Pancreas (tissue), 10 donors: ENCODE measurements at places on chromosomes 11 and 22. TPM values are rescaled to one million over a fixed set of nuclear protein-coding genes. Genes with fewer than 3 reads are reported as not detected.

SYT9 gene
- total RNA-seq = 1.5 TPM

LGR4 gene
- total RNA-seq = 73.0 TPM

UPK2 gene
- total RNA-seq = not detected

SPDYC gene
- not detected for total RNA-seq

- DNase-seq = peak; percentile 92
- H3K27ac ChIP-seq = peak overlapping the region; percentile 88
- no peaks in the 10 kb centered on the region for H3K27me3 ChIP-seq
- H3K4me3 ChIP-seq = no peak overlapping the region
These were observed 18.2 kb downstream of the TEAD1 start for GRCh38 chr11:12692229-12693075.

GRCh38 chr11:108115500-108116140 lies 5.7 kb upstream of the ACAT1 start:
- peak; percentile 96 for DNase-seq
- peaks cover 9% of the 10 kb centered on the region for H3K4me1 ChIP-seq
- H3K27me3 ChIP-seq = no peaks in the 10 kb centered on the region
- H3K4me3 ChIP-seq = no peak overlapping the region
- peak overlapping the region; percentile 52 for H3K27ac ChIP-seq

DNA sequence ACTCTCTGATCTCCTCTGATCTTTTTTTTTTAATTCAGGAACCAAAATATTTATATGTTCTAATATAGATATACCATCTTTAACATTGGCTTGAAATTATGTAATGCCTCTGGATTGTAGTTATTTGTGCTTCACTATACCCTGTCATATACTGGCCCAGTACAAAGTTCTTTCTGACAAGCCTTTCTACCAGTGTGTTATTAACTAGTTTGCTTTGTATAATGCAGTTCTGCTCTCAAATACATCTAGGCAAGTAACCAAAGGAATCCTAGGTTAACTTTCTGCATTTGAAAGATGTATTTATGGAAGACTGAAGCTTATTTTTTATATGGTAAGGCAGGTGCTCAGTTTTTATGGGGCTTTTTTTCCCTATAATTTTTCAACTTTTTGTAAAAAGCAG lies 36.1 kb downstream of the ARHGEF12 start:
- no peak for DNase-seq
- H3K36me3 ChIP-seq = no peaks in the 10 kb centered on the region
- no peak overlapping the region for H3K27ac ChIP-seq
- H3K27me3 ChIP-seq = no peaks in the 10 kb centered on the region
- H3K4me1 ChIP-seq = no peaks in the 10 kb centered on the region

GRCh38 chr11:111179184-111179910 lies 66.2 kb upstream of the POU2AF2 start:
- no peak overlapping the region for H3K4me3 ChIP-seq
- H3K27me3 ChIP-seq = no peaks in the 10 kb centered on the region
- H3K4me1 ChIP-seq = no peaks in the 10 kb centered on the region

DNA sequence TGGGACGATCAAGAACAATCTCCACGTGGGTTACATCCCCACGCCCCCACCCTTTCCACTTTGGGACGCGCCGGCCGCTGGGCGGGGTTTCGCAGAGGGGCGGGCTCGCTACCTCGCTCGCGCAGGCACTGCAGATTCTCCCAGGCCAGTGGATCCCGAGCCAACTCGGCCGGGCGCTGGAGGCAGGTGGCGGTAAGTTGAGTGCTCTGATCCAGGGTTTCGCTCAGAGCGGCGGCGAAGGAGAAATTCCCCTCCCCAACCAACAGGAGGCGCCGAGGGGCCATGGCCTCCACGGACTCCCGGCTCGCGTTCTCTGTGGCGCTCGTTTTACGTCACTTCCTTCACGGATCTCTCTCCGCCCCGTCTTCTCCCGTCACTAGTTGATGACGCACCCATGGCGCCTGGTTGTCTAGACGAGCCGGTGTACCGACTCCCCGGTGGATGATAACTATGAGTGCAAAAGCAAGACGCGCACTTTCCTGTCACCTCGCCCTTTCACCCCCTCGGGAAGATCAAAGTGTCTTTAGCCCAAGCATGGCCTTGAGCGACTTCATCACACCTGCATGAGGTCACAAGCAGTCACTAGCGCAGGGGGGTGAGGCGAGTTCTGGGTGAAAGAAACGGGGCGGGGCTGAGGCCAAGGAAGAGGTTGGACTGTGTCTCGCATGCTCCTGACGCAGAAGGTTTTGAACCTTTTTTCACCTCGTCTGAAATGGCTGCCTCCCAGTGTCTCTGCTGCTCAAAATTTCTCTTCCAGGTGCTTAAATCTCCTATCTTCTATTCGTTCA lies at the start of the genes CFAP68 and FDXACB1:
TSS of gene CFAP68 (plus strand) at position 693 of the 788 bp plus-strand sequence. CDS start at position 713, 20 bp downstream.
TSS of gene FDXACB1 (minus strand) at position 317 of the 788 bp plus-strand sequence. CDS start at position 284, 33 bp downstream.
- DNase-seq = peak; percentile 98
- H3K4me1 ChIP-seq = no peaks in the 10 kb centered on the region
- H3K36me3 ChIP-seq = peaks cover 4% of the 10 kb centered on the region

DNA sequence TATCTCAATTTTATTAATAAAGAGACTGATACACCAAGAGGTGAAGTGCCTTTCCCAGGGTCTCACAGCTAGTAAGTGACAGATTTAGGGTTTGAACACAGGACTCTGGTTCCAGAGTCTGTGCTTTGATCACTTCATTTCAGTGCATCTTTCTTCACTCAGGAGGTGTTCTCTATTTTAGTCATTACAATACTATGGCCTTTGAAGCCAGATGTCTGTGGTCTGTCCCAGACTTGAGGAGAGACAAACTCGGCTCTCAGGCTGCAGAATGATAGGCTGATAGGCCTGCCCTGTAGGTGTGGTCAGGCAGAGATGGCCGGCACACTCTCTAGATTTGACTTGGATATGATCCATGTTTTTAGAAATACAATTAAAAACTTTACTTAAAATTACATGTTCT lies 478.5 kb upstream of the CCDC90B start:
- no peak overlapping the region for H3K27ac ChIP-seq
- no peaks in the 10 kb centered on the region for H3K36me3 ChIP-seq
- no peaks in the 10 kb centered on the region for H3K4me1 ChIP-seq
- no peak for DNase-seq

DNA sequence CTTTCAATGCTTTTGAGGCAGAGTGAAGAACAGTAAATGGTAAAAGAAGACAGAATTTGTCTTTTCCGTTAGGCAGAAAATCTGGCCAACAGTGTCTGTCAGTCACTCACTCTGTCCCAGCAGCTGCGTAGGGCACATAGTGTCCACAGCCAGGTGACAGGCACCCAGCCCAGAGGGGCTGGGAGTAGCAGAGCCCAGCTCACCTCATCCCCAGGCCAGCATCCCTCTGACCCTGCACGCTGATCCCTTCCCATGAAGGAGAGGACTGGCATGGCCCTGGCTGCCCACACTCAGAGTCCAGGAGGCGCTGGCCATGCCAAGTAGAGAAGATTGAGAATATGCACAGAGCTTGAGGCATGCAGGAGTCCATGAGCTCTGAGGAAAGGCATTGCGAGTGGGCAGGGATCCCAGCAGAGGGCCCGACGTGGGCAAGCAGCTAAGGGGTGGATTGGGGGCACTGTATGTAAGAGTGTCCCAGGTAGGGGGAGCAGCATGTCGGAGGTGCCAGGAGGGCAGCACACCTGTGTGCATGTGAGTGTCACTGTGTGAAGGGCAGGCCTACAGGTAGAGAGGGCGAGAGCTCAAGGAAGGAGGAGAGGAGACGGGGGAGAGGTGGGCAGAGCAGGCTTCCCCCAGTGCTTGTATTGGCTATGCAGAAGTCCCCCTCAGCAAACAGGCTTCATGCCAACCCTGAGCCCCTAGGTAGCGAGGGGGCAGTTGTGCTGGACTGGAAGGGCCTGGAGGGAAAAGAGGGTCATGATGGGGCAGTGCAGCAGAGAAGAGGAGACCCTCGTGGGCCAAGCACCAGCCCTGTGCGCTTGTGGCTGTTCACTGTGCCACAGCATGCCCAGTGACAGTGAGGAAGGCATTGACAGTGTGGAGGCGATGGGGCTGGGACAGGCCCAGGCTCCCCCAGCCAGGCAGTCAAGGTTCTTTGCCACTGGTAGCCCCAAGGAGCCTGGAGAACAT lies 133.8 kb downstream of the OSBP2 start:
- no peaks in the 10 kb centered on the region for H3K27me3 ChIP-seq
- no peak for DNase-seq
- H3K4me1 ChIP-seq = no peaks in the 10 kb centered on the region
- H3K4me3 ChIP-seq = no peak overlapping the region
- no peaks in the 10 kb centered on the region for H3K36me3 ChIP-seq

DNA sequence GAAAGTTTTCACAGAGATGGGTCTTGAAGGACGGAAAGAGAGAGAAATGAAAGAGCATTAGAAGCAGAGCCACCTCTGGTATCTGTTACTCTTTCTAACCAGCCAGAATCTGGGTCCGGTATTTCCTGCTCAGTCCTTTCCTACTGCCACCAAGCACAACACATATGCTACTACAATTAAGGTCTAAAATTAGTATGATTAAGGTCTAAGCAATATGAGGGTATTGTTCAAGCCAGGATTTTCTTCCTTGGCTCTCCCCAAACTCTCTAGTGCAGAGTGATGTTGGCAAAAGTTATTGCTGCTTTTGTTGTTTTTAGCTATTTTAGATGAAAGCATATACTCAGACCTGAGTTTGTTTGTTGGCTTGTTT lies 59.2 kb upstream of the EED start:
- no peaks in the 10 kb centered on the region for H3K4me1 ChIP-seq
- H3K4me3 ChIP-seq = no peak overlapping the region
- H3K27me3 ChIP-seq = no peaks in the 10 kb centered on the region
- no peaks in the 10 kb centered on the region for H3K36me3 ChIP-seq
